ENCODE measurements at places on chromosomes 1 and 21. TPM values are rescaled to one million over a fixed set of nuclear protein-coding genes. Genes with fewer than 3 reads are reported as not detected.

SETDB1 gene
- total RNA-seq: 59.3 TPM

AKR7A2 gene
- total RNA-seq: 46.3 TPM

EPRS1 gene
- 116 TPM for total RNA-seq

TMEM52 gene
- total RNA-seq: not detected

NPHP4 gene
- total RNA-seq: 15.6 TPM

IGSF8 gene
- total RNA-seq: 44.4 TPM

S100A7 gene
- total RNA-seq: not detected

FALEC gene
- total RNA-seq: not detected

ATP1A4 gene
- not detected for total RNA-seq
